Central memory CD4-positive, alpha-beta T cell (primary cell): ENCODE measurements at places on chromosomes 12 and 14.

- no peak for DNase-seq
These were observed 378.8 kb downstream of the MED13L start for GRCh38 chr12:115898670-115899069.

GRCh38 chr12:24940157-24940556 is 8.7 kb downstream of the BCAT1 start:
- DNase-seq, result no peak

- DNase-seq, result no peak
These were observed 1.1 kb upstream of the HOMEZ start for GRCh38 chr14:23286902-23287479.

- no peak for DNase-seq
These were observed 145.6 kb downstream of the LRIG3 start for GRCh38 chr12:58774731-58775130.

DNA sequence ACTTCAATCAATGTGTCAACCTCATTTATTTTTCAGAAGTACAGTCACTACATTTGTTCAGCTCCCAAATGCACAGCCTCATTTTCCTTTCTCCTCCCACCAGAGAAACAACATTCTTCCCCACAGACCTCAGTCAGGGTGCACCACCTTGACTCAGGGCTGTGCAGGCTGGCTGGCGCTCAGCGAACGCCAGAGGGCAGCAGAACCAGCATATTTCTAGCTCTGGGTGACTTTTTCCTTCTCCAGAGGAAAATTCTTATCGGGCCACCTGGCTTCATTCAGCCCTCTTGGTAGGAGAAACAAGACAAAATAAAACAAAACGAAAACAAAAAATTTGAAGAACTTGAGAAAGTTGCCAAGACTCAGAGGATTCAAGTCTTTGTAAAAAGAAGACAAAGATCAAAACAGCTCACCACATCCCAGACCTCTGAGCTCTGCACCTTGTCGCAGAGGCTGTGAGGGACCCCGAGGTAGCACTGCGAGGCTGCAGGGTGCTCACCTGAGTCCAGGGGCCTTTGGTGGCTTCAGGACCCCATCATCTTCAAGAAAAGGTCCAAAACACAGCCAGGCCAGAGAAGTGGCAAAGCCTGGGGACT is 33.7 kb downstream of the PAH start:
- DNase-seq, result no peak

- DNase-seq, result no peak
These were observed 108.4 kb downstream of the MON2 start for GRCh38 chr12:62575036-62575435.

- no peak for DNase-seq
These were observed 133.5 kb upstream of the TMCC3 start for GRCh38 chr12:94783862-94784261.

GRCh38 chr12:64413884-64414283 is 9.7 kb downstream of the XPOT start:
- DNase-seq, result no peak

DNA sequence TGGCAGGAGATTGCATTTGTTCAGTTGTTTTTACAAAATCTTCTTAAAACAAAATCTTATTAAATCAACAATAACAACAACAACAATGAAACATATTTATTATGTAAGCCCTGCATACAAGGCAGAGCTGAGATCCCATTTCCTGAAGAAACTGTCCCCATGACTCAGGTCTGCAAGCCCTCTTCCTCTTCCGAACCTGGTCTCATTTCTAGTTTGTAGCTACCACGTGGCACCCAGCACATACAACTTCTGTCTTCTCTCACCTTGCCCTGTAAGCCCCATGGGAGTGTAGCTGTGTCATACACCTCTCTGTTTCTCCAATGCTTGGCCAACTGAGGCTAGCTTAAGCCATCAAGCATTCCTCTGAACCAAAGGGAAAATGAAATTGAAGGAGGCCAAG is 106.4 kb downstream of the SLC8A3 start:
- DNase-seq, result no peak

- DNase-seq, result no peak
These were observed 615 bp downstream of the CDKN1B start for GRCh38 chr12:12717586-12718380.

DNA sequence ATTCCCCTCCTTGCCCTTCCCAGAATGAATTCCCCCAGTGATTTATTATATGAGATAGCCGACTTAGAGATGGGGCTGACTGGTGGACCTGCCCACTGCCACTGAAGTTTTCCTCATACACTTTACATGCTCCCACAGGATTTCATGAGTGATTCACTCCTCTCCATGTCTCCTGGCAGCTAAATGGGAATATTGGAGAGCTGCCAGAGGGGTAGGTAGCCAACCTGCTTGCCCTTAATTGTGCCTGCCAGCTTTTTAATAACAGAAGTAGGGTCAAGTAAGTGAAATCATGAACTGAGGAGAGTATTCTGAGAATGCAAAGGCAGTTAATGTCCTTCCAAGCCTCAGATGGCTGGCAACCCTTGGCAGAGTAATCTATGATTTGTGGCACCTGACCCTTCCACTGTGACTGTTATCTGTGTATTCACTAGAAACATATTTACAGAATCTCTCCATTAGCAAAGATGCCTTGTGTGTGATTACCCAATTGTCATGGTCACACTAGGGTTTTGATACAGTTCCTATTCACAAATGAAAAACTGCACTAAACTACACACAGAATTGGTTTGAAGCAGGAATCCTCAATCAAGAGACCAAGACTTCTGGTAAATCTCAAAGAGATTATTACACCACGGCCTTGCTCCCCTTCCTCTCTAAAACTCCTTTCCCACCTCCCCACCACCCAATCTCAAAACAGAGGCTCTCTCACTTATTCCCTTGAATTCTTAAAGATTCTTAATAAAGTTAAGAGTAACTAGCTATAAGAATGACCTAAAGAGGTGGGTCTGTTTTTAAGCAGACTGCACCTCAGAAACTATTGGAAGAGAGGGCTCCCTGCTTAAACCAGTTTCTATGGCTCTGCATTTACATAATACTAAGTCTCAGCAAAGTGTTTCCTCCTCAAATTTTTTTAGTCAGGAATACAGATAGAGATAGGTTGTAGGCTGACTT is 17.2 kb downstream of the NKX2-1 start:
- no peak for DNase-seq

GRCh38 chr14:21748869-21749303 is 75.3 kb upstream of the OR4E1 start:
- peak; percentile 43 for DNase-seq

GRCh38 chr12:92370828-92371227 is 225.2 kb upstream of the BTG1 start:
- DNase-seq, result no peak

GRCh38 chr14:101590062-101590461 is 28.8 kb downstream of the DIO3 start:
- DNase-seq, result no peak

DNA sequence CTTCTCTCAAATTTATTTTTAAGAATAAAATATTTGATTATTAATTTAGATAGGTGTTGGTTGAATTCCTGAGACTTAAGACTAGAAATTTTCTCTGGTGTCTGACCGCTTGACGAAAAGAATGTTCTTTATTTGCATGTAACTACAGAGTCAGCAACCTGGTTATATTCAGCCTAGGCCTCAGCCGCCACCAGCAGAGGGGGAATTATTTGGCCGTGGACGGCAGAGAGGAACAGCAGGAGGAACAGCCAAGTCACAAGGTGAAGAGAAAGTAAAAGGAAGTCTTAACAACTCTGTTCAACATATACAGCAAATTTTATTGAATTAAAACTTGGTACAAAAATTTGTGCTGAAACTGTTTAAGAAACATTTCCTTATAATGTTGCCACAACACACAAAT is 5.2 kb downstream of the PIWIL1 start:
- no peak for DNase-seq

DNA sequence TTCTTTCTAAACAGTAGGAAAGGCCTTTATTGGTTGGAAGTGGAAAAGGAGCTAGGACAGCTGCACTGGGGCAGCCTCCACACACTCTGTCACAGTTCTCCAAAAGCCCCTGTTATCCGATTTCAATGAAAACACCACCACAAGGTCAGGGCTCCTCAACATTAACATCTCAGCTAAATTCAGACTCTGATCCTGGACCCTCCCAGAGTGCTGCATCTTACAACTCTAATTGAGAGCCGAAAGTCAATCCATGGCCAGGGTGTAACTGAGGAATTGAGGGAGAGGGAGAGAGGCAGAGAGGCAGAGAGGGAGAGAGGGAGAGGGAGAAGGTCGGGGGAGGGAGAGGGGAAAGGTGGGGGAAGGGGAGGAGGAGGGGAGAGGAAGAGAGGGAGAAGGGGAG is 32.1 kb downstream of the DICER1 start:
- DNase-seq, result no peak

DNA sequence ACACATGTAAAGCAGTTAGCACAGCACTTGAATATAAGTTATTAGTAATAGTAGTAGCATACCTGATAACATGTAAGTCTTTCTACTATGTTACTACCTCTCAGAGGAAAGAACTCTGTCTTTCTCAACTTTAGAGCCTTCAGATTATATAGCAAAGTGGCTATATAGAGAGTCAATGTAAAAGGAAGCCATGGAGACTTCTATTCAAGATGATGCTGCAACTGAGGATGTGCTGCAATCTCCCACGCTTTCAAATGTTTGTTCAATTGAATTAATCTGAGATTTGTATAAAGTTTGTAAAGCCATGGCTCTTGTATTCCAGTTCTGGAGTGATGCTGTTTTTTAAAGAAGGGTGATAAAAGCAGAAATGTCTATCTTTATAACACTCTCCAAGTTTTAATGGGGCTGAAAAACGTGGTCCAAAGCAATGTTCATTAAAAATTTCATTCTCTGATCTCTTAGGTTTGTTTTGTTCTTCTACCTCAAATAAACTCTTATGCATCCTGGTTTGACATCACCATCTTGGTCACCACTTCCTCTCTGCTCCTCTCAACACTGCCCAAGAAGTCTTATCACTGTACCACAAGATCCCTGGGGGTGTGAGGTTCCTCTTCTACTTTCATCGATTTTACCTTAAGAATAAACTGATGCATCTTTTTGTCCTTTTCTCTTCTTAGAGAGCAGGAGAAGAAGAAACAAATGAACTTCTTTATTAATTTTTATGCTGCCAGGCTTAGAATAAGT is 40.6 kb downstream of the C12orf42 start:
- DNase-seq, result peak; percentile 49

GRCh38 chr14:20873370-20874177 is 17.6 kb upstream of the RNASE3 start:
- DNase-seq, result peak; percentile 56

DNA sequence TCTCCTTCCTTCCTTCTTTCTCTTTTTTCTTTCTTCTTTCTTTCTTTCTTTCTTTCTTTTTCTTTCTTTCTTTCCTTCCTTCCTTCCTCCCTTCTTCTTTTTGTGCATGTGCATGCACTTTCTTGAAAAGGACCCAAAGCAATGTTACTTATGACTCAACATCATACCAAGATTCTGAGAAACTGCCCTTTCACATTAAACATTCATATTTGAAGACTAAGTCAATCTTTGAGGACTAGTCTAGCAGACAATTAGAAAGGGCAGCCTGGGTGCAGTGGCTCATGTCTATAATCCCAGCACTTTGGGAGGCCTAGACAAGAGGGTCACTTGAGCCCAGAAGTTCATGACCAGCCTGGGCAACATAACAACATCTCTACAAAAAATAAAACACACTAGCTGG is 212.8 kb upstream of the KITLG start:
- no peak for DNase-seq

GRCh38 chr12:19739195-19739776 is 300.0 kb downstream of the AEBP2 start:
- peak; percentile 9 for DNase-seq

DNA sequence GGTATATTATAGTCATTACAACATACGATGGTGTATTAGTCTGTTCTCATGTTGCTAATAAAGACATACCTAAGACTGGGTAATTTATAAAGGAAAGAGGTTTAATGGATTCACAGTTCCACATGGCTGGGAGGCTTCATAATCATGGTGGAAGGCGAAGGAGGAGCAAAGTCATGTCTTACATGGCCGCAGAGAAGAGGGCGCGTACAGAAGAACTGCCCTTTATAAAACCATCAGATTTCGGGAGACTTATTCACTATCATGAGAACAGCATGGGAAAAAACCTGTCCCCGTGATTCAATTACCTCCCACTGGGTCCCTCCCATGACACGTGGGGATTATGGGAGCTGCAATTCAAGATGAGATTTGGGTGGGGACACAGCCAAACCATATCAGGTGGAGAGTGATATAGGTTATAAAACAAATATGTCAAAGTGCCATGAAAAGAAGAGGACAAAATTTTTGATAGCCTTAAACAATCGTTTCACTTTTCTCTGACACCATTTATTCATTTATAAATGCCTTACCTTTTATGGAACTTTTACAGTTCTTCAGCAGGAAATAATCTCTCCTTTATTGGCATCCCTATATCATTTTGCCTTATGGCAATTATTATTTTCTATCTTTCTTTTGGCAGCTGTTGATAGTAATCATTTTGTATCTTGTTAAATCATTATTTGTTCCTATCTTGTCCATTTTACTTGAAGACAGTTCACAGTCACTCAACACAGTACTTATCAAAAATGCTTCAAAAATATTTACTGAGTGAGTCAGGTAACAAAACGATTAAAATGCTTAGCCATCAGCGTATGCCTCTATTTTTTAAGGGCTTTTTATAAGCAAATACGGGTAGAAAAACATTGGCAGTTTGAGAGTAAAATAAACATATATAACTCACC is 196.0 kb downstream of the RAD51B start:
- DNase-seq, result no peak

GRCh38 chr14:62053188-62053587 is 291.0 kb downstream of the SNAPC1 start:
- no peak for DNase-seq
